ENCODE measurements at places on chromosomes 3 and 15. TPM values are rescaled to one million over a fixed set of nuclear protein-coding genes. Genes with fewer than 3 reads are reported as not detected.

Gene SLTM
- 120 TPM for total RNA-seq

Gene GHSR
- total RNA-seq: not detected

Gene CLRN1
- not detected for total RNA-seq

Gene DOCK3
- 30.4 TPM for total RNA-seq

DNA sequence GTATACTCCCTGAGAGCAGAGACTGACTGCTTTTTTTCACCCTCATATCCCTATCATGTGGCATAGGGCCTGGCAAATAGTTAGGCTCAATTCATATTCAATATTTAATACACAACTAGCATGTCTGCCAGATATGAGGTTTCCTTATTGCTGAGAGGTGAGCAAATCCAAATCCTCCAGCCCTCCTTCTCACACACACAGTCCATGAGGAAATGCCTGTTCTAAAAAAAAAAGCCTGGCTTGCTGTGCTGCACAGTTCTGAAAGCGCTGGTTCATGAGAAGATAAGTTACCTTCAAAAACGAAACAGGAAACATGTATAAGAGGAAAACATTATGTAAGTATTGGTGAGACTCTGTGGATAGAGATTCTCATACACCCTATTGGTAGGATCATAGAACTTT is 15.5 kb upstream of the ACAP2 start:
- DNase-seq: no peak

- no peak for DNase-seq
Observed at GRCh38 chr3:49294343-49294742, 17.3 kb upstream of the C3orf62 start.

GRCh38 chr15:40891810-40892446 is 2.3 kb upstream of the VPS18 start:
- peak; percentile 57 for DNase-seq

DNA sequence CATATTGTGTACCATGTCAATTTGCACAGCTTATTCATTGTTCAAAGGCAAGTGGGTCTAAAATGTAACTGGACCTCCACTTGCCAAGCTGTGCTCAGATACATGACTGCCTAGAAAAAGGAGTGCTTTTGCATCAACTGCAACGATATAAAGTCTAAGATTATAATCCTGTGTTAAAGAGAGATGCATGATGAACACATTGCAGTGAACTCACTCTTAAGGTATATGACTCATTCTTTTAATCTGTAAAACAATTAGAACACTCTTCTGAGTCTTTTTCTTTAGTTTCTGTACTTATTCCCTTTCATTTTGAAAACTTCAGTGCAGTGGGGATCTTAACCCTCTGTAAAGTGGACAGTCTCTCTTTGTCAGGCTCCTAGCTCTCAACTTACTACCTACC is 982.8 kb downstream of the ROBO1 start:
- DNase-seq: no peak

DNA sequence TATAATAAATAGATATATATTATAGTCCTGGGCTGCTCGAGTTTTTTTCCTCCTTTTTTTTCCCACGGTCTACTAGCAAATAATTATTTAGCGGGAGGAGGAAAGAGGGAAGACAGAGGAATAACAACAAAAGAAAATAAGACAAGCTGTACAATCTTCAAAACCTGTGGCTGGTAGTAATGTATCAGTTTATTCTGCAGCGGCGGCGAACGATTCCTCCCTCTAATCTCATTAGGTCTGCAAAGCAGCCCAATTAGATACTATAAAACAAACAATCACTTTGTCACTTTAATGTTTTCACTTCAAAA is 390 bp upstream of the TLE3 start:
- DNase-seq: no peak

DNA sequence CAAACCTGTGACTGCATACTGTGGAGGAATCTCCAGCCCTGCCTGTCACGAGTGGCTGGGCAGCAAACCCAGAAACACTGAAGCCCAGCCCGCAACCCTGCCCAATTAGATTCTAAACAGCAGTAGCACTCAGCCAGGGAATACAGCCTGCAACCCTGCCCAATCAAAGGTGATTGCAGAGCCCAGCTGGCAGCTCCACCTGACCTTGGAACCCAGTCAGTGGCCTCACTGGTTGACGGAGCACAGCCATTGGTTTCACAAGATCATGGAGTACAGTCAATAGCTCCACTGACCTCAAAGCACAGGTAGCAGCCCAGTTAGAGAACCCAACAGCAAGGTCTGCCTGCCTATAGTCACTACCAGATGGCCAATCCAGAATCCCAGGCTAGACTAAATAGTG is 35.2 kb upstream of the MYLK start:
- no peak for DNase-seq

DNA sequence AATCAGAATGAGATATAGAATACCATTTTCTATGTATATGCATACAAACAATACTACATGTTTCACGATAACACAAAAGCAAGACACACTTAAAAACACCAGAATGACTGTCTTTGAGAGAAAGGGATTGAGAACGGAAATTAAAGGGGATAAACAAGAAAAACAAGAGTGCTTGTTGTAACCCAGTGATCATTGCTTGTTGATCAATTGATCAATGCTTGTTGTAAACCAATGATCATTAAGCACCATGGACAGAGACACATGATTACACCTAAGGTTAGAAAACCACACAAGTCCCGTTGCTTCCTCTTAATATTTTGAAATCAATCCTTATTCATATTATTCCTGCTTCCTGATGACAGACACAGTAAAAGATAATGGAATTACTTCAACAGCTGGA is 1.1 kb upstream of the OR4F15 start:
- DNase-seq: no peak

GRCh38 chr3:65604863-65605526 is 433.7 kb downstream of the MAGI1 start:
- DNase-seq: no peak

All from cerebellum (tissue), 4 donors.